CD4-positive, alpha-beta T cell treated with Interferon alpha-2 for 1 hour (primary cell): ENCODE measurements at places on chromosomes 12 and 14.

DNA sequence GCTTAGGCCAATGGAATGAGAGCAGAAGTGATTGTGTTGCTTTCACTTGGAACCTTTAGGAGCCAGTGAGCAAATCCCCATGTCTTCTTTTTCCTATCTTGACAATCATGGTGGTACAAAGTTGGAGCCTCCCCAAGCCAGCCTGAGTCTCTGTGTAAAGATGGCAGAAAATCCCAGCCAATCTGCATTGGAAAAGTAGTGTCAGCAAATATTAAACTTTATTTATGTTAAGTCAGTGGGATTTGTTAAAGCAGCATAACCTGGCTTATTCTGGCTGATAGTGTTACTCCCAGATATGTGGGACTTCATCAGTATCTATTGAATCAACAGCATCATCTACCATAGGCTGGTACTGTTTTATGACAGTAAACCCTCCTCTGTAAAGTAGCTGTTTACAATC is 2.2 kb upstream of the NUAK1 start:
- DNase-seq = no peak

GRCh38 chr12:6426882-6427671 is 17.7 kb upstream of the CD27 start:
- DNase-seq = peak; percentile 79

GRCh38 chr14:40204441-40205175 is 772.4 kb upstream of the FBXO33 start:
- DNase-seq = no peak

- DNase-seq = no peak
Observed at GRCh38 chr14:75673345-75674035, 12.4 kb downstream of the TTLL5 start.

DNA sequence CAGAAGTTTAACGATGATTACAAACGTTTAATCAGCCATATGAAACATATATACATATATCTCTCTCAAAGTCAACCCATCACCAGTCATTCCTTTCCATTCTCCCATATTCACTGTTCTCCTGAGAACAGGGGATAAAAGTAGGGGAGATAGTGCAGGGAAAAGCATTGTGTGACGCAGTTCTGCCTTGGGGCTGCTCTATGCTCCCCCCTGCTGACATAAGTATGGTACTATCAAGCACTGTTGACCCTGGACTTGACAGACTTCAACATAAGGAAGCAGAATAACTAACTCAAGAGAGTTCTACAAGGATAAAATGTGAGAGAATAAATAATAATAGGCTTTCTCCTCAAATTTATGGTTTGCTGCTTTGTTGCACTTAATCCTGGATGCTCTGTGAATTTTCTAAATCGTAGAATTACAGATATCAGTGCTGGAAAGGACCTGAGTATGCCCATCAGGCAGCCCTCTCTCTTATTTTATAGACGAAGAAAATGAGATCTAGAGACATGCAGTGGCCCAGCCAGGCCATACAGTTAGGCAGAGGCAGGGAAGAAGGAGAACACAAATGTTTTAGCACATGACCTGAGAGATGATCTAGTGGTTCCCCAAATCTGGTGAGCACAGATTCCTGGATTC is 87.2 kb downstream of the SCN8A start:
- no peak for DNase-seq

DNA sequence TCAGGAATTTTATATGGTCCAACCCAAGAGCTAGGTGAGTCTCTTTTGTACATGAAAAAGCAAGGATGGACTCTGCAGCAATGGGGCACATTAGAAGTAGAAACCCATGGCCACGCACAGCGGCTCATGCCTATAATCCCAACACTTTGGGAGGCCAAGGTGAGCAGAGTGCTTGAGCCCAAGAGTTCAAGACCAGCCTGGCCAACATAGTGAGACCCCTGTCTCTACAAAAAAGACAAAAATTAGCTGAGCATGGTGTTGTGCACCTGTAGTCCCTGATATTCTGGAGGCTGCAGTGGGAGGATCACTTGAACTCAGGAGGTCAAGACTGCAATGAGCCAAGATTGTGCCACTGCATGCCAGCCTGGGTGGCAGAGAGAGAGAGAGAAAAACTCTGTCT is 128.7 kb upstream of the PLEKHA5 start:
- DNase-seq = no peak

- DNase-seq = no peak
Observed at GRCh38 chr12:78562368-78563205, 302.0 kb upstream of the SYT1 start.

- no peak for DNase-seq
Observed at GRCh38 chr14:73782623-73783022, 68.4 kb upstream of the PNMA1 start.

DNA sequence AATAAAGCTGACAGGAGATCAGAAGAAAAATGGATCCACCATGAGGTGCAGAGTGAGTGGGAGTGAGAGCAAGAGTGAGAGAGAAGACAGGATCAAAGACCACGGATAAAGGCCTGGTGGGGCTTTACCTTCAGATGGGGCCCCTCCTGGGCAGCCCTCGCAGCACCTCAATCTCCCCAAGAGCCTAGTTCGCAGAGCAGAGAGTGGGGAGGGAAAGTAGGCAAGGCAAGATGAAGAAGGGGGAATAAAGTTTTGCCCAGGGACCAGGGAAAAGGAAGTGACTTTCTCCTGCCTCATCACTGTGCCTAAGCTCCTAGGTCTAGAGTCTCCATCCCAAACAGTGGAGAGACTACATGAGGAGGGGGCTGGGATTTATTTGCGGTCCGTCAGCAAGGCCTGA is 10.3 kb downstream of the OR10P1 start:
- DNase-seq = no peak

GRCh38 chr12:75870878-75871277 is 160.7 kb downstream of the PHLDA1 start:
- no peak for DNase-seq

DNA sequence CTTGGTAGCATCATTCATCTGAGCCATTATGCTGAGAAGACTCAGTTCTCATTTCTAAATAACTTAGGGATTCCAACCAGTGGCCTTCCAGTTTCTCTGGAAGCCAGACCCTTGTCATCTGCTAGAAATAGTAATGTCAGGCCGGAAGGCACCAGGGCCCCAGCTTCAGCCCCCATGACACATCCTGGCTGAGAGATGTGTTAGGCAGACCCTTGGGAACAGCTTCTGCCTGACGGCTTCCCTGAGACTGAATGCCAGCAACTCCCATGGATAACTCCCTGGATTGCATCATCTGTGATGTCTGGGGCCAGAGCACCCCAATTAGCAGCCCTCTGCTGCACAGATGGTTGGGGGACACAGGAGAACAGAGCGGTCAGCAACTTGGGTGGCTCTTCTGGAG is 583.5 kb upstream of the TBX3 start:
- DNase-seq = no peak

DNA sequence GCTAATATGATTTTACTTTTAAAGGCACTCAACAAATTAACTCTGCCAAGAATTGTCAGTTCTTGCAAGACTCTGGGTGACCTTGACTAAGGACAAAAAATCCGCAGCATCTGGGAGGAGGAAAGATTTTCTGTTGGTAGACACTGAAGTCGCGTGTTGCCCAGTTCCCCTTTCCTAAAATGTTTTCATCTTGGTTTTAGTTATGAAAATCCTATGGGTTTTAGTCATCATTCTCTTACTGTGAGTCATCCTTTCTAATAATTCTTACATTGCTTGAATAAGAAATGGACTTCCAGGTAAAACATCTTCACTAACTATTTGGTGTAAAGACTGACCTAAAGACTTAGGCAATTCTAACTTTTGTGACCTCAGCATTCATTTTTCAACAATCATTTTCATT is 9.1 kb downstream of the GSG1 start:
- peak; percentile 11 for DNase-seq
